Naive thymus-derived CD8-positive, alpha-beta T cell (primary cell): ENCODE measurements at places on chromosomes 1 and 21. TPM values are rescaled to one million over a fixed set of nuclear protein-coding genes. Genes with fewer than 3 reads are reported as not detected.

RNU1-2 gene
- polyA plus RNA-seq: not detected

CFAP107 gene
- polyA plus RNA-seq: not detected

DNA sequence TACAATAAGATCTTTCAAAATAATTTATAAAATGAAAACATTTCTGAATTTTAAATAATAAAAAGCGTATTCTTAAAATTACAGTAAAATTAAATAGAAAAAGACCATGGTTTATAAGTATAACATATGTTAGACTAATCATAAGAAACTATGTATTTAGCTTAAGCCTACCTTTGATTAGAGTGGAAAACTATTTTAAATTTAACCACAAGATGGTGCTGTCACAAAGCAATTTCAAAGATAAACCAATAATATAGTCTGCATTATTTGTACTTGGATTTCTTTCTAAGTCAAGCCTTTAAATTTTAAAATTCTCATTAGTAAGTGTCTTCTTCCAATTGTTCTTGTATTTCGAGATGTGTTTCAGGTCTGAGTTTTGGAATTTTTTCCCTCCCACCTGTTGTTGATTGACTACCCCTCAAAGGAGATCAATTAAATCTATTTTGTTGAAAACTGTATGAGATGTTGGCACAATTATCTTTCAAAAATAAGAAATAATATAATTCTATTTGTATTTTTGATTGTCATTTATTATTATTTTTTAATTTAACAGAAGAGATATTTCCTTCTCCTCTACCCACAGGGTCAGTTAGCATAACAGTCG, 459.8 kb downstream of the KCNT2 start:
- no peaks in the 10 kb centered on the region for H3K36me3 ChIP-seq
- no peak overlapping the region for H3K4me3 ChIP-seq
- peak; percentile 10 for DNase-seq
- H3K27me3 ChIP-seq: no peaks in the 10 kb centered on the region
- no peak overlapping the region for H3K27ac ChIP-seq

GRCh38 chr21:38386967-38387366, 111.3 kb downstream of the ERG start:
- DNase-seq: no peak
- H3K27ac ChIP-seq: no peak overlapping the region
- no peak overlapping the region for H3K4me3 ChIP-seq
- no peaks in the 10 kb centered on the region for H3K4me1 ChIP-seq
- no peaks in the 10 kb centered on the region for H3K36me3 ChIP-seq
- peaks cover 12% of the 10 kb centered on the region for H3K27me3 ChIP-seq

DNA sequence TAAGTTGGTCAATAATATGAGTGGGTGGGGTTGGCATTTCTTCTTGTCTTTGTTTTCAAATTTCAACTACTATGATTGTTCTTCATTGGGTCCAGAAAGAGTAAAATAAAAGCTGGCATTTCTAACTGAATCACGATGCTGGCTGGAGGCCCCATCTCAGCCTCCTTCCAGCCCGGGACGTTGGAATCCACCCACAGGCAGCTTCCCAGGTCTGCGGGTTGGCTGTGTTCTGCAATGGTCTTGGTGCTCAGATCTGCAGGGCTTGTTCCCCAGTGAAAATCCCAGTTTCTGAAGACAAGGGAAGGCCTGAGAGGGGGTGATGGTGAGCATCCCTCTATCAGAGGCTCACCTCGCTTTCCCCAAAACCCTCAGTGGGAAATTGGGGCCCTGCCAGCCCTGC, 54.7 kb upstream of the ARHGEF16 start:
- H3K4me3 ChIP-seq: no peak overlapping the region
- no peak overlapping the region for H3K27ac ChIP-seq
- DNase-seq: no peak
- peaks cover 2% of the 10 kb centered on the region for H3K4me1 ChIP-seq
- H3K27me3 ChIP-seq: peaks cover 17% of the 10 kb centered on the region

WNT2B gene
- 0.06 TPM for polyA plus RNA-seq

- no peaks in the 10 kb centered on the region for H3K27me3 ChIP-seq
- DNase-seq: no peak
- no peaks in the 10 kb centered on the region for H3K36me3 ChIP-seq
- H3K4me3 ChIP-seq: no peak overlapping the region
- no peak overlapping the region for H3K27ac ChIP-seq
- peaks cover 62% of the 10 kb centered on the region for H3K4me1 ChIP-seq
Observed at GRCh38 chr1:25724966-25725365, 75.0 kb upstream of the SELENON start.

- H3K4me1 ChIP-seq: no peaks in the 10 kb centered on the region
- no peak for DNase-seq
- no peak overlapping the region for H3K4me3 ChIP-seq
- peaks cover 15% of the 10 kb centered on the region for H3K27me3 ChIP-seq
Observed at GRCh38 chr1:66542811-66543767, 9.1 kb downstream of the SGIP1 start.

GRCh38 chr1:246773213-246773641, 49.0 kb downstream of the SCCPDH start:
- no peaks in the 10 kb centered on the region for H3K27me3 ChIP-seq
- peaks cover 4% of the 10 kb centered on the region for H3K36me3 ChIP-seq
- no peak overlapping the region for H3K4me3 ChIP-seq
- no peak overlapping the region for H3K27ac ChIP-seq
- peaks cover 4% of the 10 kb centered on the region for H3K4me1 ChIP-seq

CCDC190 gene
- not detected for polyA plus RNA-seq

GRCh38 chr1:168636642-168637111, 60.3 kb downstream of the XCL1 start:
- H3K4me1 ChIP-seq: no peaks in the 10 kb centered on the region
- no peak for DNase-seq
- no peak overlapping the region for H3K4me3 ChIP-seq
- H3K27me3 ChIP-seq: peaks cover 2% of the 10 kb centered on the region
- no peaks in the 10 kb centered on the region for H3K36me3 ChIP-seq

DNA sequence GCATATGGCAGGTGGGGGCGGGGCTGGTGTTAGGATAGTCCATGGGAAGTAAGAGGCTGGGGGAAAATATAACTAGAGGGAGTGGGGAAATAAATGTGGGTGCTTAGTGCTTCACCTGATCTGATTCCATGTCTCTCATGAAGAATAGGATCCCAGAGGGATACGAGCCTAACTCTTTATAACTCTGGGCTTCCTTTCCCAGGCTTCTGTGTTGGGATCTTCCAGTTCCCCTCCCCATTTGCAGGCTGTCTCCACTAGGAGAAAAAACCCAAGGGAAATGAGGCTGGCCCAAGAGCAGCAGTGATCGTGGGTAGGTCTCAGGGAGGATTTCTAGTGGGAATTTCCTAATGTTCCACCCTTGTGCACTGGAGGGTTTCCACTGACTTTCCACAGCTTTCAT, 1.6 kb downstream of the KCNJ9 start:
- no peak for DNase-seq
- H3K4me3 ChIP-seq: peak overlapping the region; percentile 66
- peak overlapping the region; percentile 48 for H3K27ac ChIP-seq
- peaks cover 6% of the 10 kb centered on the region for H3K36me3 ChIP-seq
- peaks cover 13% of the 10 kb centered on the region for H3K4me1 ChIP-seq

DNA sequence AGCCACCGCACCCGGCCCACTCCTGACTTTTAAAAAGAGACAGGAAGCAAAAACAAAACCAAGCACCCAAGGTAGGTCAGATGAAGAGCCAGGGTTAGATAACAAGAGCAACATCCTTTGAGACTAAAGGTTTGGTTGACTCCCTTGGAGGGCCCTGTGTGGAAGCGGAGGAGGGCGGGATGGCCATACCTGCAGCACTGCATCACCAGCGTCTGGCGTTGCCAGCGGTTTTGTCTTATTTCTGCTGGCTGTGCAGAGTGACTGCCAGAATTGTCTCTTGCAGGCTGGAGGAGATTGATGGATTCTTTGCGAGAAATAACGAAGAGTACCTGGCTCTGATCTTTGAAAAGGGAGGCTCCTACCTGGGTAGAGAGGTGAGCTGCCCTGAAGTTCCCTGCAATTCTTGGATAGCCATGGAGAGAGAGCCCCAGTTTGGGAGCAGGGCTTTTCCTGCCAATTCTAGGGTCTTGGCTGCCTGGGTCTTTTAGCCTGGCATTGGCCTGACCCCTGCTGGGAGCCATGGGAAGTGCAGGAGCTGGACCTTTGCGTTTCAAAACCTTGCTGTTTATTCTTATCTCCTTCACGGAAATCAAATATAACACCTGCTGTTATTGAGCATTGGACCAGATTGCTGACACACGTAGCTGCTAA, 24.0 kb downstream of the QSOX1 start:
- H3K27ac ChIP-seq: peak overlapping the region; percentile 39
- H3K4me3 ChIP-seq: no peak overlapping the region
- peak; percentile 42 for DNase-seq
- H3K4me1 ChIP-seq: no peaks in the 10 kb centered on the region
- no peaks in the 10 kb centered on the region for H3K27me3 ChIP-seq
- H3K36me3 ChIP-seq: peaks cover 6% of the 10 kb centered on the region

DNA sequence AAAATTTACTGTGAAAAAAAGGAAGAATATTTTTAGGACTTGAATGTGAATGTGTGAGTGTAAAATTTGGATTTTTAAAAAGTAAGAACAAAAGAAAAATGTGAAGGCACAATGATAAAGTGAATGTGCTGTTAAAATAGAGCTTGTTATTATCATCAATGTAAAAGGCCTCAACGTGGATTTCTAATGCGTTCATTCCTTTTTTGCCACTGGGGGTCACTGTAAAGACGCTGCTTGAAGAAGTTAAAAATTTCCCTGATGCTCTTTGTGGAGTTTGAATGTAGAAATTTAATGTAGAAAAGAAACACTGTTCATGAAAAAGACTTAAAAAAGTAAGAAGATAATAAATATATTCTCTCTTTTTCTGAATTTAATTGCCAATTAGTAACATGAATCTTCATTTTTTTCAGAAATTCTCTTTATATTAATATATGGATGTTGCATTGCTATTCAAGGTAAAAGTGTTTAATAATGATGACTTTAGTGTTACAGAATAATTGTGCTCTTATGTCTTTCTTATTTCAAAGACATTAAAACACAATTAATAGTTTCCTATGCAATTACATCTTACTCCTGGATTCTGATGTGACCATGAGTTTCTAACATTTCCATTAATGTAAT, 161.5 kb downstream of the DNM3 start:
- no peaks in the 10 kb centered on the region for H3K36me3 ChIP-seq
- peaks cover 4% of the 10 kb centered on the region for H3K4me1 ChIP-seq
- H3K27ac ChIP-seq: no peak overlapping the region
- no peaks in the 10 kb centered on the region for H3K27me3 ChIP-seq
- H3K4me3 ChIP-seq: no peak overlapping the region
- no peak for DNase-seq

COL24A1 gene
- not detected for polyA plus RNA-seq

FCRL2 gene
- polyA plus RNA-seq: not detected

DNA sequence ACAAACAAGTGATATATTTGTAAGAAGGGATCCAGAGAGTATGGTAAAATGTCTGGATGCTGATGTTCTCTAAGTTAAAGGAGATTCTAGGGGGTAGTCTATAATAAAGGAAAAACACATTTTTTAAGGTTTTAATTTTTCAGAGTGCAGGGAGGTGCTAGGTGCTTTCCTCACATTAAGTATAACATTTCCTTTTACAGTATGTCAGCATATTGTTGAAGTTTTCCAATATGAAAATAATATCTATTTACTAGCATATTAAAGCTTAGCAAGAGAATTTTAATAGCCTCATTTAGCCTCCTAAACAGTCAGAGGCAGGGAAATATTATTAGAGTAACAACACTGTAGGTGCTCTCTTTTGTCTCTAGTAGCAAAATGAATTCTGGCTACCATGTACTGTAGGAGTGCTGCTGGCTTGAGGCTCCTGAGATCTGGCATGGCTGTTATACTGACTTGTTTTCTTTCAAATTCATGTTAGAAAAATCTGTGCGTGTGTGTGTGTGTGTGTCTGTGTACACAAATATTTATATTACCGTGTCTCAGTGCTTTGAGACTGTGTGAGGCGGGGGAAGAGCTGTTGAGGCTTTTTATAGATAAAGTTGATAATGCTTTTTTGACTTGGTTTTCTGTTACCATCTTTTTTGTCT, 71.0 kb downstream of the POU2F1 start:
- DNase-seq: no peak
- H3K4me1 ChIP-seq: peaks cover 10% of the 10 kb centered on the region
- H3K27ac ChIP-seq: no peak overlapping the region
- no peaks in the 10 kb centered on the region for H3K27me3 ChIP-seq

- H3K27ac ChIP-seq: no peak overlapping the region
- peaks cover 8% of the 10 kb centered on the region for H3K27me3 ChIP-seq
- H3K4me1 ChIP-seq: no peaks in the 10 kb centered on the region
- H3K36me3 ChIP-seq: no peaks in the 10 kb centered on the region
- H3K4me3 ChIP-seq: no peak overlapping the region
Observed at GRCh38 chr1:44594871-44595735, 79.2 kb downstream of the TMEM53 start.

DNA sequence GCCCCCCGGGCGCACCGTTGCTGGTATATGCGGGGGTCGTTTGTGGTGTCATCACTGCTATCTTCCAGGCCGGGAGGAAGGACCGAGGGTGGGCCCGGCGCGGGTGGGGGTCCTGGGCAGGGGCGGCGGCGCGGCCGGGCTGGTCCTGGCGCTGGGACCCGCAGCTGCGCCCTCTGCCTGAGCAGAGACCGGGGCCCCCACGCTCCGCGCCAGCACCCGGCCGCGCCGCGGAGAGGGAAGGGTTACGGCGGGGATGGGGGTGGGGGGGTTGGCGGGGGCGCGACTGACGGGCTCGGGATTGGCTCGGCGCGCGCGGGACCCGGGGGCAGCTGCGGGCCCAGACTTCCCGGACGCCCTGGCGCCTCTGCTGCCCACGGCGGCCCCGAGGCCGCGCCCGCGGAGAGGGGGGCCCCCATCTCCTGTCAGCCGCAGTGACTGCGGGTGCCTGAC, 13.8 kb upstream of the SAMD11 start:
- peaks cover 36% of the 10 kb centered on the region for H3K27me3 ChIP-seq
- peaks cover 21% of the 10 kb centered on the region for H3K4me1 ChIP-seq
- H3K4me3 ChIP-seq: no peak overlapping the region
- DNase-seq: no peak
- H3K27ac ChIP-seq: no peak overlapping the region
- H3K36me3 ChIP-seq: no peaks in the 10 kb centered on the region

- H3K4me3 ChIP-seq: no peak overlapping the region
- H3K27ac ChIP-seq: no peak overlapping the region
- no peak for DNase-seq
- peaks cover 3% of the 10 kb centered on the region for H3K36me3 ChIP-seq
- no peaks in the 10 kb centered on the region for H3K27me3 ChIP-seq
- peaks cover 20% of the 10 kb centered on the region for H3K4me1 ChIP-seq
Observed at GRCh38 chr1:19504796-19505692, 19.7 kb upstream of the CAPZB start.

DNA sequence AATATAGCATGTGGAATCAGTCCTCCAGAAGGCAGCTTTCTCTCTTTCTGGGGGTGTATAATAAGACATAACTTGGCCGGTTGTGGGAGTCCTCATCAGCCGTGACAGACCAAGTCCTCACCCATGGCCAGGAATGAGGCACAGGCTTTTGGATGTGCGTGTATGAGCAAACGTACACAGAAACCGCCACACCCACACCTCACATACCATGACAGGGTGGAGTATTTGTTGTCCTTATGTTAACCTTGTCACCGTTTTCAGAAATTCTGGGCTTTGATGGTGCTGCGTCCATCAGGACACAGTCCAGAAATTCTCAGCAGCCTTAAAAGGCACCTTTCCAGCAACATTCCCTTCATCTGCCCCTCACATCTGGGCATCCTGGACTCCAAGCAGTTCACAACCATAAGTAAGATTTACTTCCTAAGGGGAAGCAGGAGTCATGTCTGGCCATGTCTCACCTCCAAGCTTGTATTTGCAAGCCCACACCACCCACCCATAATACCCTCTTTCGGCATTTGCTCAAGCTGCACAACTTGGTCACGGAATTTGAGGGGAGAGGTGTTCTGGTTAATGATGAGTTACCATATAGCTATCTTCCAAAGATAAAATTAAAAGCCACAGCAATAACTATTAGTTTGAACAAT, 12.4 kb downstream of the C1orf116 start:
- H3K36me3 ChIP-seq: no peaks in the 10 kb centered on the region
- no peaks in the 10 kb centered on the region for H3K4me1 ChIP-seq
- H3K27me3 ChIP-seq: peaks cover 10% of the 10 kb centered on the region
- H3K4me3 ChIP-seq: no peak overlapping the region
- DNase-seq: no peak
- no peak overlapping the region for H3K27ac ChIP-seq
